ENCODE measurements at places on chromosomes 3 and 15.

DNA sequence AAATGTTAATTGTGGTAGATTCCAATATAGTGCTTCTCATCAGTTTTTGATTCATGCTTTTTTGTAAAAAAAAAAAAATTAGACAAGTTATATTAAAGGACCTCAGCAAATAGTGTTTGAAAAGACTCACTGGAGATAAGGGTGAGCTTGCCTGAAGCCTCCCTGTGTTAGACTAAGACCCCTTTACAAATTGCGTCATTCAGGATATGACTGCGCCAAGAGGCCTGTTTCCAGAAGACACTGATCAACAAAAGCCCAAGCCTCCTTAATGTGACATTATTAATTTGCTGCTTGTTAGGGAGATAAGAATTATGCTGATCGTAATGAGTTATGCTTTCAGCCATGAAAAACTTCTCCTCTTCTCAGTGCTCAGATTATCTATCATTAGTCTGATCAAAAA is 13.0 kb upstream of the DNAJC13 start:
- no peak for DNase-seq

GRCh38 chr3:188021502-188022040 is 132.4 kb upstream of the LPP start:
- DNase-seq = no peak

- no peak for DNase-seq
These were observed 1.2 kb upstream of the RYK start for GRCh38 chr3:134251731-134252391.

- no peak for DNase-seq
These were observed 9.8 kb upstream of the TNFAIP8L3 start for GRCh38 chr15:51104512-51104911.

GRCh38 chr3:59631482-59631881 is 581.7 kb upstream of the CFAP20DC start:
- DNase-seq = no peak

- no peak for DNase-seq
These were observed 436.1 kb upstream of the WNT5A start for GRCh38 chr3:55923207-55923606.

GRCh38 chr15:47364230-47365141 is 352.8 kb upstream of the SEMA6D start:
- DNase-seq = no peak

DNA sequence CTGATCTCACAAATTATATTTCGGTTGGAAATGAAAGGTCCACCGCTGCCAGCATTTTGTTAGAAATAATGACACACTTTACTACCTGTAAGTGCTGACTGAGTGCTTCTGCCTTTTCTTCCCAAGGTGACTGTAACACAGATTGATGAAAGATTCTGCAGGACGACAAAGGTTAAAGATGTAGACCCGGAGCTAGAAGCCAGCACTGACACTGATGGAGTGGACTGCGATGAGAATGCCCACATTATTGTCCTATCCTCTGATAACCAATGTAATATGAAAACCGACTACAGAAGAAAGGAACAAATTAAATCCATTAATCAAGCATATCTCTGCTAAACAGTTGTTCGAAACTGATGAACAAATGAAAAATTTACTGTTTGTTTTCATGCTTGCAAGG is 666.5 kb downstream of the GBE1 start:
- no peak for DNase-seq

DNA sequence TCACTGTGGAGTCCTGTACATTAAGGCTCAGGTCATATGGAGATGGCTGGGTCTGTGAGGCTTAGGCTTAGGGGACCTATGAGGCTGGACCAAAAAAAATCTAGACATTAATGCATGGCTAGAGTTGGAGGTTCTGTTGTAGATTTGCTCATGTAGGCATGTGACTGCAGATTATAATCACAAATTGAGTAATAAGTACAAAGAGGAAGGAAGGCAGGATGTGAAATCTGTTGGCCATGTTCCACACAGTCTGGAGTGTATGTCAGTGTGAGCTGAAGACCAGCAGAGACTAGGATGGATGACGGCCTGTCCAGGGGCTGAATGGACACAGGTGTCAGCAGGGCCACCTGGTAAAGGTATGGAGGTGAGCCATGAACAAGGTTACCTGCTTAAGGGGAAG is at the start of gene ST3GAL6:
ST3GAL6 (plus strand) TSS at position 265 of the 400 bp plus-strand sequence. CDS start 5,101 bp downstream, outside the sequence.
- DNase-seq = no peak

- no peak for DNase-seq
These were observed 241.9 kb downstream of the NTRK3 start for GRCh38 chr15:88014454-88015160.

DNA sequence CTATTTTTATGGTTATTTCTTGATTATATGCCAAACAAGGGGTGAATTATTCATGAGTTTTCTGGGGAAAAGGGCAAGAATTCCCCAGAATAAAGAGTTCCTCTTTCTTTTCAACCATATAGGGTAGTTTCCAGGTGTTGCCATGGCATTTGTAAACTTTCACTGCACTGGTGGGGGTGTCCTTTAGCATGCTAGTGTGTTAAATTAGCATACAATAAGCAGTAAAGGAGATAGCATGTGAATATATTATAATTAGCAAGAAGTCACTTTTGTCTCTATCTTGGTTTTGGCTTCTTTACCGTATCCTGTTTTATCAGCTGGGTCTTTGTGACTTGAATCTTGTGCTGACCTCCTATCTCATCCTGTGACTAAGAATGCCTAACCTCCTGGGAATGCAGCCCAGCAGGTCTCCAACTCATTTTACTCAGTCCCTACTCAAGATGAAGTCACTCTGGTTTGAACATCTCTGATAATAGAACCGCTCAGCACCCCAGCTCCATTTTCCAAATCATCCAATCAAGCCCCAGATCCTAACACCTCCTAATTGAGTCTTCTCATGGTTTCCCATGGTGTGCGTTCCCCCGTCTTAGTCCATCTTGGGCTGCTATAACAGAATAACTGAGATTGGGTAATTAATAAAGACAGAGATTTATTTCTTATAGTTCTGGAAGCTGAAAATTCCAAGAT is 3.4 kb upstream of the SELENOT start:
- no peak for DNase-seq

DNA sequence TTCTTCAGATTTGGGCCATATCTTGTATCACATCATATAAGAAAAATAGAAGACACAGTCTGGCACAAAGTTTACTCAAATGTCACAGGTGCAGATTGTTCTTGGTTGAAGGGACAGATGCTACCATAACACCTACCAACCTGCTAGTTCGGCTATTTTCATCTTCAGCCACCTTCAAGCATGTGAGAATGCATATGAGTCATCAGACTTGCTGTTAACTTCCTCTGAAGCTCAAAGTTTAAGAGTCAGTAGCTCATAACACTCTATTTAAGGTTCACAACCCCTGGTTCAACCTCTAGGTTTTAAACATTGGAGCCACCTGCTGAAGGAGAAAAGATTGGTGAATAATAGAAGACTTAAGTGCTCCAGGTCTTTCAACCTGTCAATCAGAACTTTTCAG is 522.8 kb downstream of the NLGN1 start:
- DNase-seq = no peak

DNA sequence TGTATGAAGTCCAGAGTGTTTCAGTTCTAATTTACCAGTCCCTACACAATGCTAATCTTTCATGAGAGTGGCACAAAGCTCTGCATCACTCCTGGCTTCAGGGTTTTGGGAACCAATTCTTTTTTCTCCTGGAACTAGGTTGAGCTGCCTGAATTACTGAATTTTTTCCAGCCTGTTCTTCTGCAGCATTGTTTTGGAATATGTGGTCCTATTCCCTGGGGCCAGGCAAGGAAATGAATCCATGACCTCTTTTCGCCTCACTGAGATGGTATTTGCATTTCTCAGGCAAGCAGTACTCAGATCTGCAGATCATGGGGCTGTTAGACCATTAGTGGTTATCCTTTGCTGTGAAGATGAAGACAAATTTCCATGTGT is 25.6 kb upstream of the GPR171 start:
- no peak for DNase-seq

Data from activated CD4-positive, alpha-beta T cell treated with anti-CD3 and anti-CD28 coated beads for 4 hours (primary cell).